Chondrocyte (in vitro differentiated cells): ENCODE measurements at places on chromosomes 16 and 17. TPM values are rescaled to one million over a fixed set of nuclear protein-coding genes. Genes with fewer than 3 reads are reported as not detected.

ST6GALNAC1 gene
- total RNA-seq = not detected in 3 replicates

DOC2A gene
- total RNA-seq = 0.15 to 0.29 TPM in 2 of 3 replicates, not detected in the other

SLC5A11 gene
- total RNA-seq = not detected in 3 replicates

SLC47A1 gene
- 1.7 to 4.9 TPM (median 2.0 TPM) in 3 replicates for total RNA-seq

TMEM98 gene
- 65.0 to 75.4 TPM (median 68.8 TPM) in 3 replicates for total RNA-seq

RHBDL3 gene
- total RNA-seq = 0.10 to 0.27 TPM (median 0.25 TPM) in 3 replicates

PCGF2 gene
- 50.7 to 56.1 TPM (median 55.2 TPM) in 3 replicates for total RNA-seq

DLG4 gene
- total RNA-seq = 28.3 to 34.4 TPM (median 31.3 TPM) in 3 replicates

- no peak for DNase-seq
Measured at GRCh38 chr16:57638381-57638780, 10.0 kb downstream of the ADGRG1 start.

DNA sequence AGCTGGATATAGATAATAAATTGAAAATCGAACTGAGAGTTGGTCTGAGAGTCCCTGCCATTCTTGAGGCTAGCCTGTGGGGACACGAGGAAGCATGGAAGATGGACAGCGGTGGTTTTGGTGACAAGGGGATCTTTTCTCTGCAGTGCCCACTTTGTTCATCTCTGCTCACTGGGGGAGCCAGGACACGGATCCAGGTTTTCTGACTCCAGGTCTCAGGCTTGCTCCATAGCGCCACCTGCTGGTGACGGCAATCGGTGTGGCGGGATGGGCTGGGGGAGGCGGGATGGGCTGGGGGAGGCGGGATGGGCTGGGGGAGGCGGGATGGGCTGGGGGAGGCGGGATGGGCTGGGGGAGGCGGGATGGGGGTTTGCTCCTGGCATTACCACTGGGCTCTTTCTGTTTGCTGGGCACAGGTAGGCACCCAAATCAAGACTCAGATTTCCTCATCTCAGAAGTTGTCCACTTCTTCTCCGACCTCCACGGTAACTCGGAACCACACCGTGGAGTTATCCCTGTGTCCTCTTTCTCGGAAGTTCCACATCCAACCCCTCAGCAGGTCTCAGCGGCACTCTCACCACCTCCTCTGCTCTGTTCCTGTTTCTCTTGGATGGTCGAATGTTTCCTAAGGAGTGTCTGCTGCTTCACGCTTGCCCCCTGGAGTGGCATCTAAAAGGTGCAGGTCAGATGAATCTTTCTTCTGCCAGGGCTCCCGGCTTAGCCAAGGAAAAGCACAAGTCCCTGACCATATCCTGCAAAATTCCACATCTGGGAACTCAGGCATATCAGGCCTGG, 142.4 kb downstream of the CYLD start:
- no peak for DNase-seq

DNA sequence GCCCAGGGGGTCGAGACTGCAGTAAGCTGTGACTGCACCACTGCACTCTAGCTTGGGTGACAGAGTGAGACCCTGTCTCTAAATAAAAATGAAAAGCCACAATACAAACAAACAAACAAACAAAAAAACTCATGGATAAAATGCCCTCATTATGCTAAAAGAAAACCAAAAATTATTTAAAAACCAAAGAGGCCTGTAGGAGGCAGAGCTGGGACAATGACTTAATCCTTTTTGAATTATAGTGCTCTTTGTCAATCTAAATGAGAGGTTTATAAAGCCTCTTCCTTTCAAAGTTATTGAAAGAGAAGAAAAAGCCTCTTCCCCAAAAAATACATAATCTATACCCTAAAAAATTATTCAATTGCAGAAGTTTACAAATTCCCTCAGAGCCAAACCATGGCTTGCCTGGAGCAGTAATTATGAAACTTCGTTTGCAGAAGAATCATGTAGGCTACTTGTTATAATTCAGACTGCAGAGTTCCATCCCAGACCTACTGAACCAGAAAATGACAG, 18.5 kb downstream of the CRLF3 start:
- DNase-seq = no peak

- no peak for DNase-seq
Measured at GRCh38 chr17:28878981-28879380, 18.6 kb downstream of the FLOT2 start.

DNA sequence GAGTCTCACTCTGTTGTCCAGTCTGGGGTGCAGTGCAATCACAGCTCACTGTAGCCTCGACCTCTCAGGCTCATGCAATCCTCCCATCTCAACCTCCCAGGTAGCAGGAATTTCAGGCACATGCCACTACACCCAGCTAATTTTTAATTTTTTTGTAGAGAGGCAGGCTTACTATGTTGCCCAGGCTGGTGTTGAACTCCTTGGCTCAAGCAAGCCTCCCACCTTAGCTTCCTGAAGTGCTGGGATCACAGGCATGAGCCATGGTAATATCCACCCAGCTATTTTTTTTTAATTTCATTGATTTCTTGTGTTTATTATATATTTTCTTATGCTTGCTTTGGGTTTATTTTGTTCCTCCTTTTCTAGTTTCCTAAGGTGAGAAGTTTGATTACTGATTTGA, 33.9 kb upstream of the NACA2 start:
- no peak for DNase-seq

- DNase-seq = no peak
Measured at GRCh38 chr16:29674188-29674587, 4.8 kb upstream of the QPRT start.

GRCh38 chr17:40480501-40481003, 20.9 kb downstream of the TNS4 start:
- DNase-seq = no peak

DNA sequence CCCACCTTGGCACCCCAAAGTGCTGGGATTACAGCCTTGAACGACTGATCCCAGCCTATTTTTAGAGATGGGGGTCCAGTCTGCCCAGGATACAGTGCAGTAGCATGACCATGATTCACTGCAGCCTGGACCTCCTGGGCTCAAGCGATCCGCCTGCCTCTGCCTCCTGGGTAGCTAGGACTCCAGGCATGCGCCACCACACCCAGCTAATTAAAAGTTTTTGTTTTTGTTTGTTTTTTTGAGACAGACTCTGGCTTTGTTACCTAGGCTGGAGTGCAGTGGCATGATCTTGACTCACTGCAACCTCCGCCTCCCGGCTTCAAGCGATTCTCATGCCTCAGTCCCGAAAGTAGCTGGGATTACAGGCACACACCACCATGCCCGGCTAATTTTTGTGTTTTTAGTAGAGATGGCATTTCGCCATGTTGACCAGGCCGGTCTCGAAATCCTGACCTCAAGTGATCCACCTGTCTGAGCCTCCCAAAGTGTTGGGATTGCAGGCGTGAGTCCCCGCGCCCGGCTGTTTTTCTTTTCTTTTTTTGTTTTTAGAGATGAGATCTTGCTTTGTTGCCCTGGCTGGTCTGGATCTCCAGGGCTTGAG, 2.3 kb upstream of the PAFAH1B1 start:
- DNase-seq = no peak

GRCh38 chr16:9854675-9855074, 327.6 kb downstream of the GRIN2A start:
- DNase-seq = no peak

DNA sequence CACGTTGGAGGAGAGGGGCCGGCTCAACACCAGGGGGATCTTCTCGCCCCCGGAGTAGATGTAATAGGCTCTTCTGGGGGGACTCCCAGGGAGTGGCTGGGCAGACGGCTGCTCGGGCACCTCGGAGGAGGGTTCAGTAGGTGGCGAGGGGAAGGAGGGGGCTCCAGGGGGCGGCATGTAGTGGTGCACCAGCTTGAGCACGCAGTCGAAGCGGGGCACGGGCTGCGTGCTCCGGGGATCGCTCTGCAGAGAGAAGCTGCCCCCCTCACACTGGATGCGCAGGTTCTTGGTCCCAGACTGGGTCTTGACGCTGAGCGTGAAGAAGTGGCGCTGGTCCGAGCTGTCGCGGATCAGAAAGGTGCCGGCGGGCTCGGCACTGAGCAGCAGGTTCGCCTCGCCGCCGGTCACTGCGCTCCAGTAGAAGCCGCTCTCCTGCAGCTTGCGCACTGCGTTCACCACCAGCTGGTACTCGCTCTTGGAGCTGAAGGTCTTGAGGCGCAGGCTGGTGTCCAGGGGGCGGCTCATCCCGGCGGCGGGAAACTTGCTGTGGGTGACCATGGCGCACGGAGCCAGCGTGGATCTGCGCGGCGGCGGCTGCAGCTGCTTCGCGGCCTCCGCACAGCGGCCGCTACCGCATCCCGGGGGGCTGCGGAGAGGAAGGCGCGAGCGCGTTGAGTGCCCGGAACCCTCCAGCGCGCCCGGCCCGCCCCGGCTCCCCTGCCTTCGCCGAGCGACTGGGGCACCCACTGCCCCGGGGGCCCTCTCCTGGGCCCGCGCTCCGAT, 1.1 kb downstream of the SOCS3 start:
- DNase-seq = peak; percentile 83

DNA sequence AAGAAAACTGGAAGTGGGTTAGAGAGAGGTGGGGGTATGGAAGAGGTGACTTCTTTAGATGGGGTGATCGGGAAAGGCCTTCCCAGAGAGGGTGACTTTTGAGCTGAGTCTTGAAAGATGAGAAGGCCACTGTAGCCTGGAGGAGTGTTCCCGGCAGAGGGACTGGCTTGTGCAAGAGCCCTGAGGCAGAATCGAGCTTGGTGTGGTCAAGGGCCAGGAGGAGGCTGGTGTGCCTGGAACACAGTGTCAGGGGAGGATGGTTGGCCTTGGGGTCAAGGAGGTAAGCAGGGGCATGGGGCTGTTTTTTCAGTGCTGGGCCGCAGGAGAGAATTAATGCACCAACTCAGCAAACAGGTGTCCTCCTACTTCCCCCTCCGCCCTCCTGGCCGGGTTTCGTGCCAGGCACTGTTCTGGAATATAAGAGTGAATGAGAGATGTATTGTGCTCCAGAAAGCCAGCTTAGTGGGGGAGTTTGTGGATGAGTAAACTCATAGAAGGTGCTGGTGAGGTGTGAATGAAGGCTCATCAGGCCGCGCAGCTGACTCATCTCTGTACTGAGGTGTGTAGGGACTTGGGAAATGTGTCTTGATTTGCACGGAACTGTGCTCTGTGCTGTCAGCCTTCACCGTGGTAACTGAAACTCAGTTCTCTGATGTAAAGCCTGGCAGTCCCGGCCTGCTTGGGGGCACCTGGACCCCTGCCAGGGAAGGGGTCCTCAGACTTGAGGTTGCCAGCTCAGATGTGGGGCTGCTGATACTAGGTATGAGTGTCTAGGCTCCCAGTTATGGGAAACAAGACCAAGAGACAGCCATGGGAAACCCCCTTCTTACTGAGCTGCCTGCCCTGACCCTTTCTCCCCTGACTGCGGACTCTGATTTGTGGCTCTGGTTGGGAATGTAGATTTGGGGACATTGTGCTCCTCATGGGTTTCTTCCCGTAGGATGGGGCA, 15.3 kb downstream of the KSR1 start:
- no peak for DNase-seq

GRCh38 chr17:6064868-6065267, 5.3 kb upstream of the WSCD1 start:
- DNase-seq = no peak

- no peak for DNase-seq
Measured at GRCh38 chr16:89012622-89012995, 35.6 kb upstream of the CBFA2T3 start.
